Cardiac fibroblast (primary cell): ENCODE measurements at places on chromosomes 11 and 22.

DNA sequence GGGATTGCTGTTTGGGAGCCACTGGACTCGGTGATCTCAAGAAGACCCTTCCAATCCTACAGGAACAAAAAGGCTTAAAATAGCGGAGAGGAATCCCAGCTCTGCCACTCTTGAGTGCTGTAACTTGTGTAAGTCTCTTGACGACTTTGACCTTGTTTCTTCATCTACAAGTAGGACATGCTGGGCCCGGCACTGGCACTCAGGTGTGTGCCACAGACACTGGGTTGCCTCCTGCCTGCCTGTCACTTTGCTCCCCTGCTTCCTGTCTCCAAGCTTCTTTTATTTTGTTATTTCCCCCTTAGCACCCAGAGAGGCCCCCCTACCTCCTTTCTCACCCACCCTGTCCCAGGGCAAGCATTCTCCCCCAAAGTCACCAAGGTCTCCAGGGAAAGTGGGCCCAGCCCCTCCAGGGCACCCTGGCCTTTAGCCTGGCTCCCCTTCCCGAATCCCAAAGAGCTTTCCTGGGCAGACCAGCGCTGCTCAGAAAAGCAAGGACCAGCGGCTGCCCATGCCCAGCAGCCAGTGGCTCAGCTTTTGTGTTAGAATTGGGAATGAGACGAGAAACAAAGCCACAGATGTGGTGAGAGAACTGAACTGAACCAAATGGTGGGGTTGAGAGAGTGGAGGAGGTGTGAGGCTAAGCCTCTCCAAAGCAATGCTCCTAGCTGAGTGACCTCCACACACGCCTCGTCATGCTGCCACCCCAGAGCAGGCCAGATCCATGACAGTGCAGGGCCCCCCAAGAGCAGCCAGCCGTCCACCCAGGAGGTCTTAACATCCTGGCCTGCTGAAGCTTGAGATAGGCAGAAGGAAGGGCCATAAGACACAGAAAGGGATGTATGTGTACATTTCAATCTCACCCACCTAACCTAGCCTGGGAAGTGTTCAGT lies 4.5 kb downstream of the TRIM29 start:
- no peak for DNase-seq

DNA sequence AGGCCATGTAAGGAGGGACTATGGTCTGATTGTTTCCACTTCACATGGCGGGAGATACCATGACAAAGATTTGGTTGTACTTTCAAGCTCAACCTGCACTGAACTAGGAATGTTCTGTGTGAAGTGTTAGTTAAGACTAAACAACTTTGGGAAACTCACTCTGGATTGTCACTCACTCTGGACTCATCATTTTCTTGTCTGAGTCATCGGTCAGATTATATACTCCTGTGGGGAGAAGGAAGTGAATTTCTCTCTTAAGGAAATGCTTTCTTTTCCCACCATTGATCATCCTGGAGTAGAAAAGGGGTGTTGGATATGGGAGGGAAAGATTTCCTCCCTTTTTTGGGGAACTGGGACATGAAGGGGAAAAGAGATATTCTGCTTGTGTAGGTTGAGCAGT lies 26.9 kb upstream of the CAT start:
- DNase-seq, result no peak

- no peak for DNase-seq
Observed at GRCh38 chr11:121766991-121767390, 314.2 kb upstream of the SORL1-AS1 start.

DNA sequence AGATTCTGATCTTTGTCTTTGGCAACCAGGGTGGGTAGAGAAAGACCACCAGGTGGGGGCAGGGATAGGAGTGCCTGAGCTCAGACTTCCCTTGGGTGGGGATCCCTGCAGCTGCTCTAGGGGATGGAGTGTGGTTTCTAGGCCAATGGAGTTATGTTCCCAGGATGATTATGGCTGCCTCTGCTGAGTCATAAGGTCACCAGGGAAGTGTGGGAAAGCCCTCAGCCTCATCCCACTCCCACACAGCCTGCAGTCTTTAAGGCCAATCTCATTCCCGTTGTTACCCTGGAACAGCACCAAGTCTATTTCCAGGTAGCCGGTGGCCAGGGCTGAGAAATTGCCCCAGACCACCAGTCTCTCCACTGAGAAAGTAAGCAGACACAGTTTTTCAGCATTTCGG lies 2269.3 kb upstream of the RAG2 start:
- DNase-seq, result no peak

DNA sequence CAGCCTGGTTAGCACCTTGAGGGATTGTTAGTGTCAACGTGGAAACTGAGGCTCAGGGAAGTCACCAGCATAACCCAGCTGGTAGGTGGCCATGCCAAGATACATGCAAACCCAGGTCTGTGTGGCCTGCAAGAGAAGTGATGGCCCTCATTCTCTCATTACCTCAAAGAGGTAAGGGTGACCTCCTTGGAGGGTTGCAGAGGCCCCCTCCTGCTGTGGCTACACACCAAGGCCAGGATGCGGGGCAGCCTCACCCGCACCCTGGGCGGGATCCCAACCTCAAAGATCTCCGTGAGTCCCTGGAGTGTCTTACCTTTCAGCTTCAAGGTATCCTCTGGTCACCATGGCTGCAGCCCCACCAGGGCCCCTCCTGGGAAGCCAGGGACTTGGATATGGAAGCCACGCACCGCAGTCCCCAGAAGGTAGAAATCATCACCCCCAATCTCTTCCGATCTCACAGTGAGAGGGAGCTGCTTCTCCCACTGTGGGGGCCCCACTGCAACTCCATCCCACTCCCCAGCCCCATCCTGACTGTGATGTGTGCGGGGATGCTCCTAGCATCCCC lies 95.4 kb downstream of the MORC2 start:
- no peak for DNase-seq

DNA sequence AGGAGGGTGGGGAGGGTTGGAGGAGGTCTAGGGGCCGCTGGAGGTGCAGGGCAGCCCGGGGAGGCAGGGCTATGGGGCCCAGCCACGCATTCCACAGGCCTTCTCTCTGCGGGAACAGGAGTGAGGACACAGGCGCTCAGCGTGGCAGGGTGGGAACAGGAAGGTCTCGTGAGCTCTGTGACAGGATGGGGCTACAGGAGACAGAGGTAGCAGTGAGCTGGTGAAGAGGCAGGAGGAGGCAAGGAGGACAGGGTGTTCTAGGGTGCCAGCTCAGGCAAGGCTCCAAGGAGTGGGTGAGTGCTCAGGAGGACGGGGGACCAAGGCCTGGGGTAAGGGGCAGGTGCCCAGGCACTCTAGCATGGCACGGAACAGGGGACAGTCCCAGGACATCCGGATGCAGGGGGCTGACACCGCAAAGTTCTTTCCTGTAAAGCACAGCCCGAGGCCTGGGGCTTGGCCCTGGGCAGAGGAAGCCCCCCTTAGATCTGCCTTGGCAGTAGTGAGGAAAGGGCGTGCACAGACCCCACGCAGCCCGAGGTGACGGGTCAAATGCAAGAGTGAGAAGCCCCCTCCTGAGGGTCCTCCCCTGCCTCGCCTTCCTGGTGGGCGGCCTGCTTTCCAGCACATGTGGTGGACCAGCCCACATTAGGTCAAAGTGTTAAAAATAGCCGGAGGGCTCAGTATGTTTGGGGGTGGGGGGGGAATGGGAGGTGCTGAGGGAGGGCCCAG lies 4.7 kb upstream of the NEAT1 start:
- peak; percentile 84 for DNase-seq
